ENCODE measurements at places on chromosomes 3 and 15. TPM values are rescaled to one million over a fixed set of nuclear protein-coding genes. Genes with fewer than 3 reads are reported as not detected.

Gene WNT5A
- not detected for total RNA-seq

Gene WNT7A
- total RNA-seq, result 0.20 TPM

- peaks cover 12% of the 10 kb centered on the region for H3K27me3 ChIP-seq
- no peak for DNase-seq
- H3K4me1 ChIP-seq, result no peaks in the 10 kb centered on the region
- no peaks in the 10 kb centered on the region for H3K36me3 ChIP-seq
- no peak overlapping the region for H3K4me3 ChIP-seq
- H3K27ac ChIP-seq, result no peak overlapping the region
Observed at GRCh38 chr3:156323466-156323865, 203.1 kb downstream of the KCNAB1 start.

GRCh38 chr3:69712933-69713332, 26.3 kb upstream of the MITF start:
- H3K4me1 ChIP-seq, result no peaks in the 10 kb centered on the region
- H3K4me3 ChIP-seq, result no peak overlapping the region
- H3K27ac ChIP-seq, result no peak overlapping the region

DNA sequence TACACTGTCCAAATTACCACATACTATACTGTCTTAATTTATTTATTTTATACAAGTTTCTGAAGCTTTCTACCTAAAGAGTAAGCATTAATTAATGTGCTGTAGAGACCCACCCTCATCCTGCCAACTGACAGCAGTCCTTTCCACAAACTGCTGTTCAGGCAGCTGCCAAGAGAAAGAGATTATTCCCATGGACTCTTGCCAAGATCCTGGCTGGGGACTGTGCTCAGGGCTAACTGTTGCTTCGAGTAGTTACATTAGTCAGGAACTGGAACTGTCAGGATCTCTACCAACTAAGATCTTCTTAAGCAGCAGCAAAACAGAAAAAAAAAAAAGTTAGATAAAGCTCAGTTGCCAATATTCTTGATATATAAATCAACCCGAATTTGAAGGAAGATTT, 398.8 kb downstream of the MECOM start:
- DNase-seq, result no peak
- no peak overlapping the region for H3K4me3 ChIP-seq
- H3K36me3 ChIP-seq, result no peaks in the 10 kb centered on the region
- no peaks in the 10 kb centered on the region for H3K4me1 ChIP-seq
- H3K27ac ChIP-seq, result no peak overlapping the region
- H3K27me3 ChIP-seq, result peaks cover 3% of the 10 kb centered on the region

Gene SHISA5
- 271 TPM for total RNA-seq

GRCh38 chr3:113535898-113536297, 3.5 kb downstream of the SIDT1 start:
- peaks cover 51% of the 10 kb centered on the region for H3K4me1 ChIP-seq
- no peak for DNase-seq
- H3K36me3 ChIP-seq, result peaks cover 52% of the 10 kb centered on the region
- no peak overlapping the region for H3K27ac ChIP-seq

Gene UROC1
- not detected for total RNA-seq

DNA sequence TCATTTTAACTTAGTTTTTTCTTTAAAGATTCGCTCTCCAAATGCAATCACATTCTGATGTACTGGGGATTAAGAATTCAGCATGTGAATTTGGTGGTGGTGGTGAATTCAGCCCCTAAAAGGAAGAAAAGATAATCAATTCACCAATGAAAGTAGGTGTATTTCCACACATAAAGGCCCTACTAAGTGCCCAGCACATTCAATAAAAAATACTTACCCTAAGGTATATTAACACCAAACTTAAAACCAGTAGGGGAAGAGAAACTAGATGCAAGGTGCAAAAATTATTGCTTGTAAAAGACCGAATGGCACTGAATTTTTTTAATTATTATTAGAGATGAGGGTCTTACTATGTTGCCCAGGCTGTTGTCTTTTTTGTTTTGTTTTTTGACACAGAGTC, 16.8 kb upstream of the SUCNR1 start:
- no peak for DNase-seq
- no peaks in the 10 kb centered on the region for H3K36me3 ChIP-seq
- no peak overlapping the region for H3K27ac ChIP-seq
- peaks cover 3% of the 10 kb centered on the region for H3K4me1 ChIP-seq
- no peak overlapping the region for H3K4me3 ChIP-seq

DNA sequence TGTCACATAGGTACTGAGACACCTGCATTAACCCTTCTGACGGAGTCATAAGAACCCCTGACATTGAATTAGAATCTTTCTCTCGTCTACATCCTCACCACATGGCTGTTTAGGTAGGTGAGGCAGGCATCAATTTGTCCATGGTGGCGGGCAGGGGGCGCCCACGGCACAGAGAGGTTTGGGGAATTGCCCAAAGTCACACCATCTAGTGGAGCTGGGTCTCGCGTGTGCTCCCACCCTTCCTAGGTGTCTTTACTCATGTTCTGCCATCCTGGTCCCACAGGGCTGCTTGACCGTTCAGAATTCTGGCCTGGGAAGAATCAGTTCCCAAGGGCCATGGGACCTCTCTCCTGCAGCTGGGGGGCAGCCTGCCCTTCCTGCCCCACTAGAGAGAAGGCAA, 14.7 kb upstream of the DLL4 start:
- peak overlapping the region; percentile 22 for H3K27ac ChIP-seq
- no peak overlapping the region for H3K4me3 ChIP-seq
- H3K27me3 ChIP-seq, result no peaks in the 10 kb centered on the region

Gene FETUB
- not detected for total RNA-seq

DNA sequence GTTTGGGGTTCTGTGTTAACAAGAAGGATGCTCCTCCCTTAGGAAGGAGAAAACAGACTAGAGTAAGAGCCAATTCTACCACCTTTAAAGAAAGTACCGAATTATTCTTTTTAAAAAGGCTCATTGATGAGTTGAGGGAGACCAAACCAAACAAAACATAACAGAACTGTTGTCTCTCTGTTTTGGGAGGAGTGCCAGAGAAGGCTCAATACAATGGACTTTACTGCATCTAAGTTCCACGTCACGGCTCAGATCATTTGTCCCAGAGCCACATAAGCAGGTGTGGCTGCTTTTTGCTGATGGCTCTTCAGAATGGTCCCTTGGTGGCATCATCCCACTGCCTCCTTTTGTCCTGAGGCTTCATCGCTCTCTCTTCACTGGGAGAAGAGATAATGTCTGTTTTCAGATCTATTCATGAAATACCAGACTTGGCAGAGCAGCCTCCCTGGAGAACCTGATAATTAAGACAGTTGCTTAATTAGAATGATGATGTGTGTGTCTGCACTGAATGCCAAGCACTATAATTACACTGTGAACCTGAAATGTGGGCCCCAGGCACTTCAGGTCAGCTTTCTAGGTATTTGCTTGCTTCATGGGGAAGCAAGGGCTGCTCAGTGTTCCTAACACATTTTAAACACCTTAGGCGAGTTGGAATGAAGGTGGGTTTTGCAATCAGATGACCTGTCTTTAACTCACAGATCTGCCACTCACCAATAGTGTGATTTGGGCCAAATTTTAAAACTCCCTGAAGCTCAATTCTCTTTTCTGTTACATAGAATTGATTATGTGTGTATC, 335.2 kb upstream of the MCTP2 start:
- H3K27me3 ChIP-seq, result no peaks in the 10 kb centered on the region
- no peak overlapping the region for H3K27ac ChIP-seq
- no peaks in the 10 kb centered on the region for H3K36me3 ChIP-seq
- H3K4me3 ChIP-seq, result no peak overlapping the region

DNA sequence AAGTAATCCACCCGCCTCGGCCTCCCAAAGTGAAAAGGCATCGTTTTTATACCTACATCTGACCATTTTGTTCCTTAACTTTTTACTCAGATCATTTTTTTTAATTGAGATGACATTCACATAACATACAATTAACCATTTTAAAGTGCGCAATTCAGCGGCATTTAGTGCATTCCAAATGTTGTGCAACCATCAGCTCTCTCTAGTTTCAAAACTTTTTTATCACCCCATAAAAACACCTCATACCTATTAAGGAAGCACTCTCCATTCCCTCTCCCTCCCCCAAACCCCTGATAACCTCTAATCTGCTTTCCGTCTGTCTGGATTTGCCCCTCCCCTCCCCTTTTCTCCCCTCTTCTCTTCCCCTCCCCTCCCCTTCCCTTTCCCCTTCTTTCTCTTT, 310.1 kb downstream of the UACA start:
- H3K27me3 ChIP-seq, result peaks cover 23% of the 10 kb centered on the region
- H3K27ac ChIP-seq, result no peak overlapping the region
- peaks cover 42% of the 10 kb centered on the region for H3K4me1 ChIP-seq
- no peaks in the 10 kb centered on the region for H3K36me3 ChIP-seq

Gene GOLGA8T
- total RNA-seq, result not detected

Gene RPUSD2
- total RNA-seq, result 10.0 TPM

- H3K4me1 ChIP-seq, result no peaks in the 10 kb centered on the region
- H3K4me3 ChIP-seq, result no peak overlapping the region
- H3K27me3 ChIP-seq, result no peaks in the 10 kb centered on the region
- no peak for DNase-seq
- H3K27ac ChIP-seq, result no peak overlapping the region
Observed at GRCh38 chr15:47750740-47751262, 33.5 kb downstream of the SEMA6D start.

DNA sequence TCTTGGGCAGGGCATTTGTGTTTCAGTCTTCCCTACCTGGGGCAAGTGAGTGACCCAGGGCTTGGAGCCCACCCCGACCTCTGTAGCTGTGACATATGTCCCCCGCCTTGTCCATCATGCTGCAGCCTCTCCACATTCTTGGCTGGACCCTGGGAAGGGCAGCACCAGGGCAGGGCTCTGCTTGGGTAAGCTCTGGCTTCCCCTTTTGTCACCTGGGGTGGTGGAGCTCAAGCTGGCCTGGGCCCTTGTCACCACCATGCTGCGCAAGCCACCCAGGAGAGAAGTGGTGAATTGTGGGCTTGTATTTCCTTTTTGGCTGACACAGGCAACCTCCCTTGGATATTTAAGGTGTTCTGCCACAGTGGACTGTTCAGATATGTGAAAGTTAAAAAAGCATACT, 29.3 kb downstream of the SPSB4 start:
- H3K27ac ChIP-seq, result no peak overlapping the region
- no peaks in the 10 kb centered on the region for H3K27me3 ChIP-seq
- no peak for DNase-seq
- peaks cover 5% of the 10 kb centered on the region for H3K4me1 ChIP-seq

Gene SEMA4B
- 23.4 TPM for total RNA-seq

Gene NR2E3
- total RNA-seq, result not detected

DNA sequence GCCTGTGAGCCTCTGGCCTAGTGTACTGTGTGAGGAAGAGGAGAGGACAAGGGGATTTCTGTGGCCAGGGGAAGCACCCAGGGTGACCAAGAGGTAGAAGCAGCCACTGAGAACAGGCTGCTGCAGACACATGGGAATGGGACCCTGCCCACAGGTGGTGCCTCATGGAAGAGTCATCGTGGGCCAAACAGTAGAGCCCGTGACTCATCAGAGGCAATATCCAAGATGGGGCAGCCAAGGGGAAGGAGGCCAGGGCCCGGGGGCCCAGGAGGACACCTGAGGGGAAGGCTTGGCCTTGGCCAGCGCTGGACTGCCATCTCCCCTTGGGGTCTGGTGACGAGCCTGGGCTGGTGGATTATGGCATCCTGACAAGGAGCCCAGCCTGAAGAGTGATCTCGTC, 275.0 kb upstream of the LYSMD4 start:
- H3K36me3 ChIP-seq, result no peaks in the 10 kb centered on the region
- DNase-seq, result no peak
- peaks cover 4% of the 10 kb centered on the region for H3K27me3 ChIP-seq

Gene EFHB
- 0.33 TPM for total RNA-seq

GRCh38 chr3:125591116-125591760, 4.1 kb downstream of the OSBPL11 start:
- DNase-seq, result no peak
- H3K27me3 ChIP-seq, result no peaks in the 10 kb centered on the region
- no peak overlapping the region for H3K27ac ChIP-seq
- no peak overlapping the region for H3K4me3 ChIP-seq
- H3K4me1 ChIP-seq, result peaks cover 42% of the 10 kb centered on the region
- peaks cover 17% of the 10 kb centered on the region for H3K36me3 ChIP-seq

Gene CEP70
- 15.9 TPM for total RNA-seq

DNA sequence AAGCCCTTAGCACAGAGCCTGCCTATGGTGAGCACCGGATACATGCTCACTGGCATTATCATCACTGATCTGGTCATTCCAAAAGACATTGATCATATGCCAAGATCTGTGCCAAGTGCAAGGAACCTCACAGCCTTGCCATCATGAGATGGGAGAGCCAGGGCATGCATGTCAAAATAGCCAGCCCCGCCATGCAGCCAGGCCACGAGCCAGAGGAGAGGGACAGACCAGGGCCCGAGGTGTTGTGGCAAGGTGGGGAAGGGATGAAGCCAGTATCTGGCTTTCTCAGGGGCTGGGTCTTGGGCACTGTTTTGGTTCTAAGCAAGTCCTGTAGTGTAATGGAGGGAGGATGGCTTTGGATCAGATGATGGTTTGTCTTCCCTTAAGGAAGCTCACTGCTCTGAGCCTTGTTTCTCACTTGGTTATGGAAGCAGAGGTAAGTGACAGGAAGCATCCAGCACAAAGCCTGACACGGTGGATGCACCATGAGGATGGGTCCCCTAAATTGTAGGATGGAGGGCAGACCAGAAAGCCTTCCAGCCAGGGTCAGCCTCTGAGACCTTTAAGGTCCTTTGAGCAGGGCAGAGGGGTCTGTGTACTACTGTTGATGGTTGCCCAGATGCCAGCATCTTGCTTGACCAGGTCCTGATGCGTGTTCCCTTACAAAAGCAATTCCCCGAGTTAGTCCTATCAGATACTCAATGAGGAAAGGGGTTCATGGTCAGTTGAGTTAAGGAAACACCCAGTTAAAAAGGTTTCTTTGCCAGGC, 247.7 kb upstream of the TLE3 start:
- H3K27me3 ChIP-seq, result peaks cover 10% of the 10 kb centered on the region
- H3K4me1 ChIP-seq, result no peaks in the 10 kb centered on the region
- DNase-seq, result no peak
- H3K4me3 ChIP-seq, result no peak overlapping the region
- H3K27ac ChIP-seq, result no peak overlapping the region

DNA sequence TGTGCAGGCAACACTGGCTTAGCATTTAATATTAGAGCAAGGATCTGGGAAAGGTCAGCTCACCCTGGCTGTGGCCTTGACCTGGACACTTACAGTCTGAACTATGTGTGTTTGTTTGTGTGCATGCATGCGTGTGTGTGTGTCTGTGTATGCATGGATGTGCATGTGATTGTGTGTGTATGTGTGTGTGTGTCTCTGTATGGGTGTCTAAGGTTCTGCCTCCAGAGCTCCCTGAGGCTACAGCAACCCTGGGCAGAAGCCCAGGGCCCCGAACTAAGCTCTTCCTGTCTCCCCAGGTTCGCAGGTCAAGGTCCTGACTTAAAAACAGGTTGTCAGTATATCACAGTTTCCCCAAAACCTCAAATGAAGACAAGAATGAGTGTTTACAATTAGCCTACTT, 51.3 kb downstream of the SUSD5 start:
- DNase-seq, result no peak
- peaks cover 9% of the 10 kb centered on the region for H3K4me1 ChIP-seq
- H3K36me3 ChIP-seq, result peaks cover 4% of the 10 kb centered on the region
- H3K27ac ChIP-seq, result no peak overlapping the region

Gene MAGEL2
- not detected for total RNA-seq

Gene RYR3
- total RNA-seq, result not detected

Gene GHSR
- not detected for total RNA-seq

- DNase-seq, result peak; percentile 71
- peak overlapping the region; percentile 83 for H3K27ac ChIP-seq
- no peaks in the 10 kb centered on the region for H3K36me3 ChIP-seq
- peaks cover 16% of the 10 kb centered on the region for H3K4me1 ChIP-seq
Observed at GRCh38 chr3:142028243-142028777, 121.0 kb downstream of the TFDP2 start.

Gene MAP6D1
- total RNA-seq, result 1.8 TPM

Measured in activated CD4-positive, alpha-beta T cell treated with anti-CD3 and anti-CD28 coated beads, Interleukin-2, amount 10 ng/mL, durations not matched to agents 7 days and 5 days (primary cell).